T-helper 2 cell (primary cell): ENCODE measurements at places on chromosomes 4 and X.

DNA sequence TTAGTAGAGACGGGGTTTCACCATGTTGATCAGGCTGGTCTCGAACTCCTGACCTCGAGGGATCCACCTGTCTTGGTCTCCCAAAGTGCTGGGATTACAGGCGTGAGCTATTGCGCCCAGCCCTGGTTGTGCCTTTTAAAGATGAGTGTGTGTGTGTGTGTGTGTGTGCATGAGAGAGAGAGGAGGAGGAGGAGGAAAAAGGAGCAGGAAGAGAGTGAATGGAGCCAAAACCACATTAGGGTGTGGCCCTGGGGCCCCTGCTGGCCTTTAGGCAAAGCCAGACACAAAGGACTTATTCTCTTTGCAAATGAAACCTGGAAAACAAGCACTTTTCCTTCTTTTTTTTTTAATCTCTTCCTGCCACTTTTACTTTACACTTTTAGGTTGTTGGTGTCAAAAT, 48.2 kb upstream of the KLF3 start:
- DNase-seq: no peak

DNA sequence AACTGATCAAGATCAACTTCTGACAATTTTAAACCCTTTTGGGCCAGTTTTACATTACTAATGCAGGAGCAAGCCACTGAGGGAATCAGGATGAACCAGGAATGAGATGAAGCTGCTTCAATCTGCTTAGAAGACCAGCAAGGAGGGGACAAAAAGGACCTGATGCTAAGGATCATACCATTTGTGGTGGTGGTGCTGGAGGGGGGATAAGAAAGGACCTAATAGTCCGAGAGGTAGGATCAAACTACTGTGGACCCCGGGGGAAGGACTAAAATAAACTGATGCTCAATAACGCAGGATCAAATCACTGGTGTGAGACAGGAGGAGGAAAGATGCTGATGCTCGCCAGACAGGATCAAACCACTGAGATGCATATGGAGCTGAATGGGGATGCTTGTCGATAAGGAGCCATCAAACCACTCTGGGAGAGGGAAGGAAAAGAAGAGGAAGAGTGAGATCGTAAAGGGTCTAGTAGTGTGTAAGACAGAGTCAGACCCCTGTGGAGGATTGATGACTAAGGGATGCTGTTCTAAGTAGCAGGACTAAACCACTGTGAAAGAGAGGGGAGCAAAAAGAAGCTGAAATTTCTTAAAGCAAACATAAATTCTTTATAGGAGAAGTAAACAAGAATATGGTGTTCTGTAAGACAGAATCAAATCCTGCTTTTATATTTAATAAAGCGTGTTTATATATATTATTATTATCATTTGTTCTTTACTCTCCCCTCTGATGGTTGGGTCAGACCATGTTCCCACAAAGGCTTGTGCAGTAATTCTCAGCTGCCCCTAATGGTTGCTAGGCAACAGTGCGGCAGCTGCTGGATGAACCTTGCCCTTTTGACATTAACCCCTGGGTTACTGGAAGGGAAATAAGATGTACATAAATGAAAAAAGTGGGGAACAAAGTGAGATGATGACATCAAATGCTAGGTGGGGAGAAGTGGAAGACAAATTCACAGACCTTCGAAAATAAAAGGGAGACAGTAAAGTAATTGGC, 432.5 kb upstream of the FGF16 start:
- no peak for DNase-seq

- DNase-seq: no peak
These were observed 15.8 kb downstream of the SCD5 start for GRCh38 chr4:82782626-82783345.

DNA sequence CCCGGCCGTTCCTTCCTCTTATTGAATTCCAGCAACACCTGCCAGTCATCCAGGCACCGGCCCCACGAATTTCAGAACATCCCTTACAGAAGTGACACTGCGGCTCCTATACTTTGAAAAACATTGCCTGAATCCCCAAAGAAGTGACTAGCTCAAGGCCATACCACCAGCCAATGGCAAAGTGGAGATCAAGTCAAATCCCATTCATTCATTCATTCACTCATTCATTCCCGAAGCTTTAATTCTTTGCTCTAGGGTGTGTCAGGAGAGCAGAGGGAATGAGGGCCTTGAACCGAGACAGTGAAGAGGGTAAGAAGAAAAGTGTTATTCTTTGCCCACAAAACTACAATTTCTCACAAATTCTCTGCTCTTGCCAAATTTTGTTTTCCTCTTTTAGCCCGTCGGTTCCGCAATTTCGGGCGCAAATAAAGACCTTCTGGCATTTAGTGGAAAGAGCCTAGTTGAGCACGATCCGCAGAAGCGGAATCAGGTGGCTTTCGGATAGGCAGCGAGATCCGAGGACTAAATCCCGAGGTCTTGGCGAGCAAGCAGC, 824 bp upstream of the HMGB3 start:
- no peak for DNase-seq
